MCF 10A (cell line): ENCODE measurements at places on chromosomes 3 and 15. TPM values are rescaled to one million over a fixed set of nuclear protein-coding genes. Genes with fewer than 3 reads are reported as not detected.

The C3orf49 gene
- not detected in 2 replicates for total RNA-seq

DNA sequence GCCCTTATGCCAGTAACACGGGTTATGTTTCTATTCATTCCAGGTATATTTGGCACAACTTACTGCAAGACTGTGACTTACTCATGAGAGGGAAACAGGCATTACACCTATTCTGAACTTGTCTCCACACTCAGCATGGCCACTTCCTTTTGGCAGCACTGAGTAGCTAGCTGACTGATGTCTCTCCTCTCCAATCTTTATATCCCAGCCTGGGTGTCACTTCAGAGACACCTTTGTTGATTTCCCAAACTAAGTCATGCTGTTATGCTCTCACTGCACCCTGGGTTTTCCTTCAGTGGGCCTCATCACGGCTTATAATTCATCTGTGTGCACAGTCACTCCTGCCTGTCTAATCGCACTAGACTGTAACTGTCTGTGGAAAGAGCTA, 114.8 kb downstream of the MYLK start:
- H3K27ac ChIP-seq: no peak overlapping the region
- H3K4me1 ChIP-seq: no peaks in the 10 kb centered on the region
- no peaks in the 10 kb centered on the region for H3K27me3 ChIP-seq
- DNase-seq: no peak
- no peaks in the 10 kb centered on the region for H3K36me3 ChIP-seq

DNA sequence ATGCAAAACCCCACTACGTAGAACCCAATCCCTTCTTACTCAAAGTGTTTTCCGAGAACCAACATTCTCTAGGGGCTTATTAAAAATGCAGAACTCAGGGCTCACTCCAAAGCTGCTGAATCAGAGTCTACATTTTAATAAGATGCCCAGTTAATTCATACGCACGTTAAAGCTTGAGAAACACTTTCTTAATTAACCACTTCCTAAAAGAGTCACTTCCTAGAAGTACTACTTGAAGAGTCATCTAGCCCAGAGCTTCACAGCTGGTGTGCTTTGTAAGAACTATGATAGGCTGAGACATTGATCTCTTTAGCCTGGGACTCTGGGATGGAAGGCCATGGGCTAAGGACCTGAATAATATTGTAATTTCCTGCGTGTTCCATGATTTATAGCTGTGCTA, 9.0 kb downstream of the COL6A5 start:
- H3K27me3 ChIP-seq: peaks cover 36% of the 10 kb centered on the region
- no peak overlapping the region for H3K27ac ChIP-seq
- no peak for DNase-seq

The CCDC13 gene
- total RNA-seq: 1.1 and 1.3 TPM in 2 replicates

- H3K36me3 ChIP-seq: peaks cover 19% of the 10 kb centered on the region
- peaks cover 6% of the 10 kb centered on the region for H3K4me1 ChIP-seq
- H3K27ac ChIP-seq: no peak overlapping the region
- no peaks in the 10 kb centered on the region for H3K27me3 ChIP-seq
Observed at GRCh38 chr15:63759752-63760151, 74.0 kb downstream of the HERC1 start.

The MST1R gene
- 66.4 and 103 TPM in 2 replicates for total RNA-seq

The PLSCR5 gene
- total RNA-seq: not detected in 2 replicates

The CKMT1A gene
- total RNA-seq: 11.4 and 27.5 TPM in 2 replicates

- H3K27me3 ChIP-seq: peaks cover 50% of the 10 kb centered on the region
- H3K27ac ChIP-seq: no peak overlapping the region
- H3K4me1 ChIP-seq: peaks cover 6% of the 10 kb centered on the region
- DNase-seq: no peak
Observed at GRCh38 chr3:9721015-9721699, 10.4 kb upstream of the BRPF1 start.

The OR5K2 gene
- total RNA-seq: not detected in 2 replicates

The CAPN3 gene
- 4.7 and 7.5 TPM in 2 replicates for total RNA-seq

- DNase-seq: peak; percentile 78
- H3K4me1 ChIP-seq: peaks cover 45% of the 10 kb centered on the region
- no peaks in the 10 kb centered on the region for H3K27me3 ChIP-seq
- peak overlapping the region; percentile 6 for H3K4me3 ChIP-seq
Observed at GRCh38 chr3:171874251-171874681, 31.1 kb downstream of the TMEM212 start.

The FETUB gene
- total RNA-seq: 0.47 TPM in 1 of 2 replicates, not detected in the other

The MYO5C gene
- total RNA-seq: 25.7 and 29.4 TPM in 2 replicates

- no peak overlapping the region for H3K27ac ChIP-seq
- no peak overlapping the region for H3K4me3 ChIP-seq
- H3K4me1 ChIP-seq: no peaks in the 10 kb centered on the region
- DNase-seq: no peak
- H3K36me3 ChIP-seq: no peaks in the 10 kb centered on the region
- H3K27me3 ChIP-seq: no peaks in the 10 kb centered on the region
Observed at GRCh38 chr3:87127281-87127680, 99.8 kb upstream of the CHMP2B start.

GRCh38 chr3:70527026-70527425, 214.6 kb upstream of the MDFIC2 start:
- H3K4me1 ChIP-seq: no peaks in the 10 kb centered on the region
- no peaks in the 10 kb centered on the region for H3K36me3 ChIP-seq
- H3K27me3 ChIP-seq: peaks cover 94% of the 10 kb centered on the region
- no peak overlapping the region for H3K4me3 ChIP-seq
- no peak overlapping the region for H3K27ac ChIP-seq

DNA sequence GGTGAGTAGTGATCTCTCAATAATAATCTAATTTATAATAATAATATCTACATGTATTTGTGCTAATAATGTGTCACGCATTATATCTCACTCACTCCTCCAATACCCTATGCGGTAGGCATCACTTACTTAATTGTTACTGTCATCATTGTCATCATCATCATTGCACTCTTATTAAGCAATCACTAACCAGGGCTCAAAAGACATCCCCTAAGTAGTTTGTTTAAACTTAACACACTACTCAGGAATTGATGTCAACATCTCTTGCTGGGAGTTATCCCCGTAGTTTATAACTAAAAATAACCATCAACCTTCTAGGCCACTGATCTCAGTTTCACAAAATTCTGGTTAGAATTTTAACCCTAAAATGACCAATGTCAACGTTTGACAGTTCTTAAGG, 56.8 kb upstream of the ICE2 start:
- no peaks in the 10 kb centered on the region for H3K27me3 ChIP-seq
- H3K4me3 ChIP-seq: no peak overlapping the region
- no peak for DNase-seq
- H3K4me1 ChIP-seq: no peaks in the 10 kb centered on the region
- H3K36me3 ChIP-seq: no peaks in the 10 kb centered on the region
- H3K27ac ChIP-seq: no peak overlapping the region

The GOLGA8J gene
- total RNA-seq: 0.21 TPM in 1 of 2 replicates, not detected in the other

The TM6SF1 gene
- total RNA-seq: 0.39 TPM in 1 of 2 replicates, not detected in the other

GRCh38 chr3:32176989-32177701, 61.3 kb upstream of the CMTM8 start:
- H3K4me3 ChIP-seq: no peak overlapping the region
- H3K4me1 ChIP-seq: peaks cover 15% of the 10 kb centered on the region
- H3K36me3 ChIP-seq: no peaks in the 10 kb centered on the region
- peak; percentile 76 for DNase-seq
- no peaks in the 10 kb centered on the region for H3K27me3 ChIP-seq

The ENTPD3 gene
- total RNA-seq: 0.25 and 0.28 TPM in 2 replicates

DNA sequence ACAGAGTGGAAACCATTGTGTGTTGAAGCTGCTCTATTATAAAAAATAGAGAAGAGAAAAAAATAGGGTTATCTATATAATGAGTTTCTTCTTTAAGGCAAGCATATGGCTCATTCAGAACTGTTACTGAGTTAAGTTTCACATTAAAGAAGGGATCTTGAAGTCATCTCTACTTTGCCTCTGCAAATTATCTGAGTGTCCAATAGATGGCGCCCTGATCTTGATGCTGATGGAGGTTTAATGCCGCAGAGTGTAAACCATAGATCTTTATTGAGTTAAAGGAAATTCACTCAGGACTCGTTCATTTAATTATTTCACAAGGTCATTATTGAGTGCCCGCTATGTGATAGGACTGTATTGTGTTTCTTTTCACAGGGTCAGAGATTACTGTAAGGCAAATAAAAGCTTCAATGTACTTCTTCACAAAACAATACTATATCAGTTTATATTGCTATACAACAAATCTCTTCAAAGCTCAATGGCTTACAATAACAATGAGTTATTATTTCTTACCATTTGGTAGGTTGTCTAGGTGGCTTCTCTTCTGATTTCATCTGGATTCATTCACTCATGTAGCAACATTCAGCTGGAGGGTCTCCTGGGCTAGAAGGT, 171.4 kb downstream of the NSUN3 start:
- H3K27ac ChIP-seq: no peak overlapping the region
- DNase-seq: peak; percentile 55
- no peak overlapping the region for H3K4me3 ChIP-seq

The WDR72 gene
- total RNA-seq: not detected in 2 replicates

DNA sequence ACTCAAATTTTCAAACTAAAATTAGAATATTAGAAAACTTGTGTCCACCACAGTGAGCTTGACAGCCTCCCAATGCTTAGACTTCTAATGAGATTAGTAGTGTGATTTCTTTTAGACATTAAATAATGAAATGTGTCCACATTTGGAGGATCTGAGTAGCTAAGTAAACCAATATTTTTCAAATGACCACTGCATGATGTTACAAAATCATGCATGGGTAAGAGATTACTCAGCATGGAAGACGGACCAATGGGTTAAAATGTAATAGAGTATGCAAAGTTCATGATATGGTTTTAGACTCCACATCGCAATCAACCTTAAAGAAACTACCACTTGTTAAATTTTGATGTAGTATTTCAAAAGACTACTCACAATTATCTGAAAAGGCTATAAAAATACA, 130.6 kb downstream of the IMPG2 start:
- no peak overlapping the region for H3K27ac ChIP-seq
- DNase-seq: peak; percentile 30
- no peaks in the 10 kb centered on the region for H3K36me3 ChIP-seq
- H3K4me3 ChIP-seq: no peak overlapping the region
- H3K4me1 ChIP-seq: peaks cover 21% of the 10 kb centered on the region
- H3K27me3 ChIP-seq: no peaks in the 10 kb centered on the region

GRCh38 chr3:112681822-112682325, 40.9 kb upstream of the CCDC80 start:
- H3K27ac ChIP-seq: peak overlapping the region; percentile 72
- peaks cover 11% of the 10 kb centered on the region for H3K4me1 ChIP-seq
- no peaks in the 10 kb centered on the region for H3K36me3 ChIP-seq
- no peak overlapping the region for H3K4me3 ChIP-seq

- H3K4me1 ChIP-seq: no peaks in the 10 kb centered on the region
- no peaks in the 10 kb centered on the region for H3K27me3 ChIP-seq
- no peaks in the 10 kb centered on the region for H3K36me3 ChIP-seq
- H3K4me3 ChIP-seq: no peak overlapping the region
- DNase-seq: peak; percentile 46
Observed at GRCh38 chr3:169041677-169042171, 621.8 kb downstream of the MECOM start.

DNA sequence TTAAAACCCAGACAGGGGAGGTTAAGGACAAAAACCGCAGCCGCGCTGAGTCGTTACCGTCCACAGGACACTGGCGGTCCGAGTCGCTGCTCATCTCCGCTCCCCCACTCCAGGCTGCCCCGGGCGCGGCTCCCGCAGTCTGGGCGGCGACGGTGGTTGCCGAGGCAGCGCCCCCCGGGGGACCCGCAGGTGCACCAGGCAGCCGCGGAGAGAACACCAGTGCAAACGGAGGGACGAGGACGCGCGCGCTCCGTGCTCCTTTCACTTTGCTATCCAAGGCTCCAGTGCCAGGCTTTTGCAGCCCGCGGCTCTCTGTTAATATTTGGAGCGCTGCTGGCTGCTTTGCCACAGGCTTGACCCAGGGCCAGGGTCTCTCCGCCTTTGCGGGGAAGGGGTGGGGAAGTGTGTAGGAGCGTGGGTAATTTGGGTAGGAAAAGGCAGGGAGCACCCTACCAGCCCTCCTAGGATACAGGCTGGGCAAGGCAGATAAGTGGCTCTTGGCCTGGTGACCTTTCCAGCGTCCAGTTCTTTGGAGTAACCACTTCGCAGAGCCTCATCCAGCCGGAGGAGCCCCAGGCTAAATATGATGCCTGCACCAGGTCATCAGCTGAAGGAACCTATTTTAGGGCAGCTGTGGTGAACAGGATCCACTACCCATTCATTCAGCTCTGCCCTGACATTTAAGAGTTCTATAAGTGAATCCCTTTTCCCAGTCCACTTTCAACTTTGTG, at the start of gene GADL1:
Gene GADL1, minus strand, starts transcription at position 141 of the 731 bp plus-strand sequence. Its CDS starts 47 bp downstream, at position 94.
- no peak within 1 kb of the TSS for H3K27ac ChIP-seq
- H3K27me3 ChIP-seq: peaks cover 11% of the 10 kb centered on the region
- peak within 1 kb of the TSS; percentile 71 for H3K4me3 ChIP-seq
- no peaks in the 10 kb centered on the region for H3K4me1 ChIP-seq
- no peak for DNase-seq

DNA sequence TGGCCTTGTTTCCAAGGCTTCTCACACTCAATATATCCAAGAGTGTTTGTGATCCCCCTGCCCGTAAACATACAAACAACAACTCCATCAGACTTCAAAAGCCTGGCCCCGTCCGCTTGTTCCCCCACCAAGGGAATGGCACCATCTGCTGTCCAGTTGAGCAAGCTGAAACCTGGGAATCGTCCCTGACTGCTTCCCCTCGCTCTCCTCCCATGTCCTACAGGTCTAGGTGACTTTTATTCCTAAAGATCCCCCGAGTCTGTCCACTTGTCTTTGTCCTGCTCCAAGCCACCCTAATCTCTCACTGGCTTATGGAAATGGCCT, 27.9 kb upstream of the FAM174B start:
- H3K27ac ChIP-seq: no peak overlapping the region
- peak; percentile 18 for DNase-seq
- H3K27me3 ChIP-seq: no peaks in the 10 kb centered on the region
- H3K36me3 ChIP-seq: no peaks in the 10 kb centered on the region

DNA sequence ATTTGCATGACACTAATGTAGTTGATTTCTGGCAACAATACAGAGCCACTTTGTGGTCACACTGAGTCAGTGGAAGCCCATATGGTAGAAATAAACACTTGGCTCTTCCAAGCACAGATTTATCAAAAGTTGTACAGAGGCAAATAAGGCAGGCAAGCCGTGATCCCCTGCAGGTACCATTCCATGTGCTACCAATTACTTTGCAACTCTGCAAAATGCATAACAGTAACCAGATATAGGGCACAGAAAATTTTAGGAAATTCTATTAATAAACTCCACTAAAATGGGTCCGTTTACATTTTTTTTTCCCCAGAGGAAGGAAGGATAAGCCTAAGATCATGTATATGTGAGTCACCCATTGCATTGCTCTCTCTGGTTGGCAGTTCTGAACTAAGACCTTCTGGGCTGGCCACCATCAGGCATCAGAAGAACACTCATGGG, 103.1 kb upstream of the PTX3 start:
- H3K27me3 ChIP-seq: no peaks in the 10 kb centered on the region
- H3K27ac ChIP-seq: no peak overlapping the region
- no peak for DNase-seq
- no peak overlapping the region for H3K4me3 ChIP-seq
- no peaks in the 10 kb centered on the region for H3K4me1 ChIP-seq

DNA sequence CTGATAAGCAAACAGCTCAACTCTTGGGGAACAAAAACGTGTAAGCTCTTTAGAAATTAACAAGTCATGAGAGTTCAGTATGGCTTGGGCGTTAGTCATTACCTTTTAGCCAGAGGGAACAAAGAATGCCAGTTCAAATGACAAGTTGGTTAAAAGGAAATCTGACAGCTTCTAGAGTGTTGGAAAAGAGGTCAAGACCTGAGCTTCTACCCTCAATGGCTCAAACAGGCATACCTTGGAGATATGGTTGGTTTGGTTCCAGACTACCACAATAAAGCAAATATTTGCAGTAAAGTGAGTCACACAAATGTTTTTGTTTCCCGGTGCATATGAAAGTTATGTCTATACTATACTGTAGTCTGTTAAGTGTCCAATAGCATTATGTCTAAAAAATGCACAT, 136.1 kb downstream of the CACNA1D start:
- no peak overlapping the region for H3K27ac ChIP-seq
- no peaks in the 10 kb centered on the region for H3K36me3 ChIP-seq
- no peak for DNase-seq
- no peak overlapping the region for H3K4me3 ChIP-seq
- no peaks in the 10 kb centered on the region for H3K4me1 ChIP-seq
